Thoracic aorta endothelial cell (primary cell): ENCODE measurements at places on chromosomes 11 and 22. TPM values are rescaled to one million over a fixed set of nuclear protein-coding genes. Genes with fewer than 3 reads are reported as not detected.

Gene HTR3A
- not detected in 2 replicates for total RNA-seq

Gene FBXO3
- 31.8 and 45.3 TPM in 2 replicates for total RNA-seq

Gene TEAD1
- total RNA-seq = 53.8 and 54.3 TPM in 2 replicates

Gene KRTAP5-7
- total RNA-seq = 0.07 and 0.13 TPM in 2 replicates

Gene TMEM191B
- not detected in 2 replicates for total RNA-seq

Gene SAC3D1
- 12.1 and 14.5 TPM in 2 replicates for total RNA-seq

Gene KCNJ5
- not detected in 2 replicates for total RNA-seq

Gene ACER3
- total RNA-seq = 25.9 and 44.3 TPM in 2 replicates

Gene FAT3
- not detected in 2 replicates for total RNA-seq
